Stimulated activated CD8-positive, alpha-beta memory T cell treated with anti-CD3 and anti-CD28 coated beads, Interleukin-2, amount 100 ng/mL, for 48 hours (primary cell): ENCODE measurements at places on chromosomes 2 and 18.

- no peak for DNase-seq
These were observed 270.7 kb upstream of the NRP2 start for GRCh38 chr2:205411558-205411957.

GRCh38 chr2:203820969-203821368, 46.6 kb upstream of the CTLA4 start:
- DNase-seq, result no peak

DNA sequence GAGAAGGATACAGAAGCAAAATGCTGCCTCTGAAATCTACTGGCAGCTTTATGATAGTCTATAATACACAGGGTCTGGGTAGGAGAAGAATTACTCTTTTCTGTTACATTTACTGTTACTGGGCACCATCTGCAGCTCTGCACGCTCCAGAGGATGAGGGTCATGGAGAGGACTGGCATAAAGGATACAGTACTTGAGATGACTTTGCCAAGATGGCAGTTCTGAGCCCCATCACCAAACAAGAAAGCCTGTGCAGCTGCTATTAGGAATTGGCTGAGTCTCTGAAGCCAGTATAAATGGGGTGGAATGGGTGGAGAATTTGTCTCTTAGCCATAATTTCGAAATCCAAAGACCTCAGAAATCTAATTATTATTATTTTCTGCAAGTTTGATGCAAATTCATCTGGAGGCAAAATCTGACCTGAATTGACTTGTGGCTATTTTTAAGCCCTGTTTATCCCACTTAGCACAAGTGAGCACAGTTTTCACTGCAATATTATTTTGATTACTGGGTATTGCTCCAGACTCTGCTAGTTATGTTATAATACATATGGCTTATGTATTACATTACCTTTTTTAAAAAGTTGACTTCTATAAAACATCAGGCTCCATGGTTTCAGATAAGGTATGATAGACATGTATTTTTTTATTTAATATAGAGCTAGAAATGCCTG, 579.5 kb downstream of the MBD2 start:
- DNase-seq, result no peak

DNA sequence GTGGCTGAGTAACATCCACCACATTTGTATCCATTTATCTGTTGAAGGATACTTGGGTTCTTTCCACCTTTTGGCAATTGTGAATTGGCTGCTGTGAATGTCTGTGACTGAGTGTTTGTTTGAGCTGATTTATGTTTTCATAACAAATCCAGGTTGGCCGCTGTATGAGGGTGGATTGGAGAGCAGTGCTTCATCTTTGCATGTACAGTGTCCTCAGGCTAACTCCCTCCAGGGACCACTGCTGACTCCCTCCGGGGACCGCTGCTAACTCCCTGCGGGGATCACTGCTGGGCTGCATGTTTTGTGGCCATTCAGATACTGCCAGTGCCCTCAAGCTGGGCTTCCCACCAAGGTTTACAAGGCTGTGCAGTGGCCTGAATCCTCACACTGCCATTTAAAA, 10.2 kb downstream of the BOK start:
- no peak for DNase-seq

GRCh38 chr18:9191658-9192256, 55.2 kb downstream of the ANKRD12 start:
- DNase-seq, result no peak

- no peak for DNase-seq
These were observed 244.9 kb downstream of the HDAC4 start for GRCh38 chr2:239155806-239156480.

DNA sequence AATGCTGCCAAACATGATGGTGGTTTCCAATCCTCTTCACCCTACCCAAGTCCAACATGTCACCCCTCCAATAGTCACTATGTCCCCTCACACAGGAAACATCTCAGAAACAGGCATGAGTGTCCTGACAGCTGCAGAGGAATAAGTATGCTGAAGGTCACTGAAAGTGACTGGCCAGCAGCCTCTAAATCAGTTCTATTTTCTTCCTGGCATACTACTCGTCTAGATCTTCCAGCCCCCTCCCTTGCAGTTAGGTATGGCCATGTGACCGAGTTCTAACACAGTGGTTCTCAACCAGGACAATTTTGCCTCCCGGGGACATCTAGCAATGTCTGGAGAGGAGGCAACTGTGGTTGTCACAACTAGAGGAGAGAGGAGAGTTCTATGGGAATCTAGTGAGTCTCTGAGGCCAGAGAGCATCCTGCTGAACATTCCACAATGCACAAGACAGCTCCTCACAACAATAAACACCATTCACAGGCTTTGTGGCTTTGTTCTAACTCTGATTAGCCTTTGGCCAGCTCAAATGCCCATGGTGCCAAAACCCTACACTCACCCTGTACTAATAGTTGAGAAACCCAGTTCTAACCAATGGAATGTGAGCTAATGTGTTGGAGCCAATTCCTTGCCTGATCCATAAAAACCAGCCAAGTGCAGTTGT, 12.6 kb upstream of the ID2 start:
- DNase-seq, result no peak

DNA sequence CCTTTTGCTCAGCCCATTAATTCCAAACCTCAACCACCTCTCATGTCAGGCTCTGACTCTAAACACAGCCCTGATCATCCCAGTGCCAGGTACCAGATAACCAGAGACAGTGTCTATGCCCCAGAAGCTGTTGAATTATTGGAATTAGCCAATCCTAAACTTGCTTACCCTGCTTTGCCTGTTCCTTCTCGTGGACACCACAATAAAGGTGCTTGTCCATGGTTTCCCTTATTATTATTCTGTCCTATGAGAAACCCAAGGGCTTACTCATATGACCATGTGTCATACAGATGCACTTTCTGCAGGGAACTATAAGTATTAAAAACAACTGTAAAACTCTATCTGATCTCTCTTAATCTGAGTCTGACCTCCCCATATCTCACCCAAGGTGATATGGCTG, 2193.8 kb upstream of the PIK3C3 start:
- DNase-seq, result no peak

GRCh38 chr2:133270550-133270949, 297.7 kb downstream of the NCKAP5 start:
- DNase-seq, result no peak

GRCh38 chr2:169351725-169352124, 10.6 kb downstream of the LRP2 start:
- no peak for DNase-seq

DNA sequence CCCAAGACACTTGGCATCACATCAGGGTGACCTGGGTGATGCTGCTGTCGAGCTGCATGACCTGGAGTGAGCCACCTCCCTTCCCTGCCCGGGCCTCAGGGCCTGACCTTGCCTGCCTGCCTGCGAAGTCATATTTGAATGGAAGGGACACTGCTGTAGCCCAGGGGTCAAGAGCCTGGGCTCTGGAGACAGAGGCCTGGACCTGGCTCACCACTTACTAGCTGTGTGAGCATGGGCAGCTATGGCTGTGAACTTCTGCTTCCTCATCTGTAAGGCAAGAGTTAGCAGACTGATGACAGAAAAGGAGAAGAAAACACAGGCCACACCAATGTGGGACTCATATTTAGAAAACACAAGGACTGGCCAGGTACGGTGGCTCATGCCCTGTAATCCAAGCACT, 118.7 kb downstream of the ZFP36L2 start:
- DNase-seq, result no peak

- no peak for DNase-seq
These were observed 10.6 kb downstream of the HSBP1L1 start for GRCh38 chr18:79975043-79975442.

DNA sequence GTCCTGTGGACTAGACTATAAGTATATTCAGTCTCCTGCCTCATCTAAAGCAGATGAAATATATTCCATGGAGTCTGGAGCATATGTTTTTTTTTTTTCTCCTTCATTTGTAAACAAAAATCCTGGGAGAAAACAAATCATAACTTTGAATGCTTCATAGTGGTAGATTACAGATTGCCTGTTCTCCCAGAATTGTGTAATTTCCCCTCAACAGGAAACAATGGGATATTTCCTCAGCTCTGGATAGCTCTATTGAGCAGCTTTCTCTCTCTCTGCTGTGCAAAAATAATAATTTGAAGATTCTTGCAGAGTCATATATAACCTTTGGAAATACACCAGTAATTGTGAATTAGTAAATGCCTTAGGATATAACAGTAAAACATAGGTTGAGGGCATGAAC, 1406.6 kb upstream of the ACVR2A start:
- DNase-seq, result no peak

GRCh38 chr2:218378053-218378452, 4.0 kb upstream of the SLC11A1 start:
- no peak for DNase-seq

DNA sequence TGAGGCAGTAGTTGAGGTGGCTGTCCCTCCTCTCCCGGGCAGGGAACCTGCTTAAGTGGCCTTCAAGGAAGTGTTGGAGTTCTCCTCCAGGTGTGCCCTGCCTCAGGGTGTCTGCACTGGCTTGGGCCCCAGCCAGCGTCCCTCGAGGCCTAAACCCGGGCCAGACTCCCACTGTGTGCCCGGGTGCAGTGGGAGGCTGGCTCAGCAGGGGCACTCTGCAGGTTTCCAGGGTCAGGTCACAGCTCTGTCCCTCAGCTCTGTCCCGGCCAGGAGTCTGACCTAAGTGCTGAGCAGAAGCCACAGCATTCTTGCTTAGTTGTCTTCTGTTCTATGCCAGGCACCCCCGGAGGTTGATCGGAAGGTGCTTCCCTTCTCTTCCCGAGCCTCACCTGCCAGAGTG, 69.0 kb upstream of the OTOS start:
- DNase-seq, result no peak

GRCh38 chr2:200523604-200524003, 2.4 kb upstream of the SGO2 start:
- no peak for DNase-seq

- no peak for DNase-seq
These were observed 29.4 kb downstream of the HADHB start for GRCh38 chr2:26274058-26274613.

DNA sequence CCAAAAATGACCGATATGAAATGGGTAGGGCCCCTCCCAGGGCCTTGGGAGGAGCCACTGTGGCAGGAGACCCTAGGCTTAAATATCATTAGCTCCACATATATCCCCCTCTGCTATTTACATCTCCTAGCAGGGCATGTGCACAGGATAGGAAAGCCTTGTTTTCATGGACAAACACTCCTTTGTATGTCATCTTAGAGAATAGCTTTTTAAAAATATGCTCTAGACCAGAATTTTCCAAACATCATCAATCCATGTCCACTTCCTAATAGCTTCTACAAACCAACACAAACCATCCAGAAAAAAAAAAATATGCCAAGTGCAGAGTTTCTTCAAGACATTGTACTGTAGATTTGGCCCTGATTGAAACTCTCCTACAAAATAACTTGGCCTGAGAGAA, 10.8 kb downstream of the DAPL1 start:
- DNase-seq, result no peak

DNA sequence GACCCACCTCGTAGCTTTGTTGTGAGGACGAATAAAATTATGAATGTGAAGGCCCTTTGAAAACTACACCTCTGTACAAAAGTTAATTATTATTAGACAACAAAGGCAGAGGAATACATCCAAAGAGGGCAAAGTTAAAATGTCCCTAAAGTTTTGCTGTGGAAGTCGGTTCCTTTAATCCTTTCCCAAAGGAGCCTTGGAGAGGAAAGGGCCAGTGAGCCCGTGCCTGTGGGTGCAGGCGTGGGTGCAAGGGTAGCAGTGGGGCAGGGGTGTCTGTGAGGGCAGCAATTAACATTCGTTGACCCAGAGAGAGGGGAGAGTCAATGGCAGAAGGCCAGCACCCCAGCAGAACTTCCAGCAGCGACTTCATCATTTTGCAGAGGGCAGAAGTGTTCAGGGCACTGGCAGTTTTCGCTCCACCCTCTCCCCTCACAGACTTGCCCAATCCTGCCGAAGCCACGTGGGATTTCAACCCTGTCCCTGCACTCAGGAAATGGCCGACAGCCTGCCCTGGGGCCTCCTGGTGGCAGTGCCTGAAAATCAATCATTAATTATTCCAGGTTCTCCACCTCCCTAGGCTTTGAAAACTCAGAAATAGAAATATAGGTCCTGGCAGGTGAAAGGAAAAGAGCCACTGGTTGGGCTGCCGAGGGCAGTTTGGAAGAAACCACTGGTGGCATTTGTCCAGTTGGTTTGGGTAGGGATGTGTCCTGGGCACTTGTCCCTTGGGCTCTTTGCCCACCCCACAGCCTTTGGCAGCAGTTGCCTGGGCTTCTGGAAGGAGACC, 4.2 kb upstream of the PAX8 start:
- DNase-seq, result no peak

DNA sequence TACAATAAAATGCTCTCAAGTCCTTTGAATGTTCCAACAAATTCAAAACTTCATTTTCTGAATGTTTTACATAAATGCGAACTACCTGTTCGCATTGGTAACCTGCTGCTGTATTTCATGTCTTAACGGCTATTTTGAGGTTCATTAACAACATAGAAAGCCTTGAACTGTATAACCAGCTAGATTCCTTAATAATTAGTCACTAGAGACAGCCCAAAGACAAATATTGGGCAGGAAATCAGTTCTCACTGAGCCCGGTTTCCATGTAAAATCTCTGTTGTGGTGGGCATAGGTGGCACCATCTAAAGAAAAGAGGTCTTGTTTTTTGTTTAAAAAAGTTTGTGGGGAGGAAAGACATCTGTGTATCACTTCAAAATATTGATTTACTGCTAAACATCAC, 29.2 kb downstream of the PDIA6 start:
- no peak for DNase-seq

DNA sequence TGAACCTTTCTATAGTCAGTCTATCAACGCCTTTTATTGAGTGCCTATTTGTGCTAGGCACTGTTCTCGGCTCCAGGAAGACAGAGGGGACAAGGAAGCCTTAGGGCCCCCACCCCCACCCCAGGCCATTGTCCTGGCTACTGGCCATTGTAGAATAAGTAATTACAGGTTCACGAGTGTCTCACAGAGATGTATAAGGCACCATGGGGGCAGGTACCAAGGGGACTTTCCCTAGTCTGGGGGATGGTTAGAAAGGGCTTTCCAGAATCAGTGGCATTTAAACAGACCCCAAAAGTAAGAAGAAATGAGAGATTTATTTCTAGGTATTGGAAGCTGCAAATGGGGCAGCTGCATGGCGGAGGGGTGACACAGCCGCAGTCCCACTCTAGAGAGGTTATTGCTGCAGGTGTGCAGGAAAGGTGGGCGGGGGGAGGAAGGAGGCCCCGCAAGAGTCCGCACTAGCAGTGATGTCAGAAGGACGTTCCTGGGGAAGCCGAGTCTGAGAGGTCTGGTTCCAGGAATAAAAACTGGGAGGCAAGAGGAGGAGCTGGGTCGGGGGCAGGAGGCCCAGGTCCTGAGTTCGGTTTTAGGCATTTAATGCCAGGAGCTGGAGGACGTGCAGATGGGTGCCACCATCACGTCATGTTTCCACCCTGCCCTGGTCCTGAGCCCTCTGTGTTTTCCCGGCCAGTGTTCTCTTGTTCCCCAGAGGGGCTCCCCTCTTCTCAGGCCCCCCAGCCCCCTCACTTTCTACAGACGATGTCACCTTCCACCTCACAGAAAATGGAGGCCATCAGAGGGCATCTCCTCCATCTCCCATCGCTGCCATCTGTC, 30.5 kb downstream of the FOSL2 start:
- no peak for DNase-seq
